ENCODE measurements at places on chromosomes 5 and 9.

DNA sequence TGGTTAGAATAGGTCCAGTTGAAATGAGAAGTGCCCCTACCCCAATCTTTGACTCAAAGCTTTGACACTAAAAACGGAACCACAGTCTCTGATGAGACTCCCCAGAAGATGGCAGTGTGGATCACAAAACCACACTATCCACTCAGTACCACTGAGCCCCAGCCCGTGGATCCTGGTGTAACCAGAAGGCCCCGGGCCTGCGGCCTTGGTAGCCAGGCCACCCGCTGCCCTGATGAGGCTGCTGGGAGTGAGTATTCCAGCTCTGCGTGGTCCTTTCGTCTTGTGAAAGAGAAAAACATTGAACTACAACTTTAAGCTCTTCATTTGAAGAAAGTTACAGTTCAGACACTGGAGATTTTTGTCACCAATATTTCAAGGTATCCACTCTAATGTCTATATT, 42.2 kb upstream of the FBP1 start:
- no peak for DNase-seq

DNA sequence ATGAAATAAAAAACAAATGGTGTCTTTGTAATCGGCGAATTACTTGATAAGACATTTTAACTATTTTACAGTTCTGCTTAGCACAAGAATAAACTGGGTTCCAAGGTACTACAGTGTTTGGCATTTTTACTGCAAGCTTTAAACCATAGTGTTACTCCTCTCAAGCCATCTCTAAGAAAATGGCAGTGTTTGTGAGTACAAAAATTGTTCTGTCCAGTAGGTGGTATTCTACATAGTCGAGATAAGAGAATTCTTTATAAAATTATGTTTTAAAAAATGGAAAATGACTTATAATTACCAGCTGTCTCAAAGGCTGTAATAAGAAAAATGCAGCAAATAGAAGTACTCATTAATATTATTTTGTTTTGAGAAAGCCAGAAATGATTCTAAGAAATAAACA, 3.2 kb downstream of the SMIM15 start:
- DNase-seq: no peak

- DNase-seq: peak; percentile 62
These were observed 66.6 kb downstream of the DEPDC1B start for GRCh38 chr5:60633341-60633740.

DNA sequence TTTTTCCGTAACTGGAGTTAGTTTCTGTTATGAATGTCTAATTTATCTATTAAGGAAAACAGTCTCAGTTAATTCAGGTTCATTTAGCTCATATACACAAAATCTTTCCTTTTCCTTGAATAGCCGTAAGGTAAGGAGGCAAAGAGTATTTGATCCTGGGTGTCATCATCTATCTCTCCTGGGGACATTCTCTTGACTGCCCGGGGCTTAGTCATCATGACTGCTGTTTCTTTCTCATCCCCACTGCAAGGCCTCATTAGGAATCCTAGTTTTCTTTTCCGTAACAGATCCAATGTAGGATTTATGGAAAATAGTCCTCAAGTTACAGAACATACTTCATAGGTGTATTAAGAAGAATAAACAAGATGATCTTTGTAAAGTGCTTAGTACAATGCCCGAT, 134.9 kb upstream of the CHD1 start:
- DNase-seq: no peak

DNA sequence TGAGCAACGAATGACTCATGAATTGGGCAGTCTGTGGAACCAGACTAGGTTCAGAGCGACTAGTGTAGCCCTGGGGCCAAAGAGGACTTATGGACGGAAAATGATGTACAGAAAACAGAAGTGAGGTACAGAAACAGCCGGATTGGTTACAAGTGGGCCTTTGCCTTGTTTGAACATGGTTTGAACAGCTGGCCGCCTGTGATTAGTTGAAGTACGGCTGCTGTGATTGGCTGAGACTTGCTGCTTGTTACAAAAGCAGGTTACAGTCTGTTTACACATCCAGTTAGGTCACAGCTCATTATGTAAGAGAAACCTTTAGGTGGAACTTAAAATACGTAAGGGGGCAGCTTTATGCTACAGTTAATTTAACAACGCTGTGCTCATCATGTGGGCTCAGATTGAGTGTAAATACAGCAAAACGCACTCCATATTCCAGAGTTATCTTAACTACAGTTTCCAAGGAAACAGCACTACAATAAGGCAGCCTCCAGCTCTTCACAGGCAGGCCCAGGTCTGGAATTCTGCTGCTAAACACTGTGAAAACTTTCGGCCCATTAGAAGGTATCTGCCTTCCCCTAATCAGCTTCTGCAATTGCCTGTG, 6.5 kb downstream of the AMACR start:
- no peak for DNase-seq

DNA sequence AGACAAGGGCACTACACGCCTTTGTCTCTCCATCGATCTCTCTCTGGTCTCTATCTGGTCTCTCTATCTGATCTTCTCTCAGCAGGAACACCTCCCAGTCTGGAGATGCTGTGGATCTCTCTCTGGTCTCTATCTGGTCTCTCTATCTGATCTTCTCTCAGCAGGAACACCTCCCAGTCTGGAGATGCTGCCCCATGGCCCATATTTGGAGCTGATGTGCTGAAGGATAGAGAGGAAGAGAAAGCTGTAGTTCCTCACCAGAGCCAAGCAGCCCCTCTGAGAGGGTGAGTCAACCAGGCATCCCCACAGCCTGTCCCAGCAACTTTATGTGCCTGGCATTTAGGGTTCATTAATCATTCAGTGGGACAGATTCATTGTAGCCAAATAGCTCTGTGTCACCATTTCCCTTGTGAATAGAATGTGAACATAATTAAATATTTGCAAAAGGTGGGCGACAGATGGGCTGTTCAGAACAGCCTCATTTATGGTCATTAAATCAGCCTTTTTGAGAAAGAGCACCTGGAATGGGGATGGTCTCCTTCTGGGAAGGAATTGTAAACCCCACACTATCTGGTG, 189.3 kb upstream of the MAST4 start:
- no peak for DNase-seq

- no peak for DNase-seq
These were observed 37.1 kb downstream of the PLPP1 start for GRCh38 chr5:55497712-55498111.

- no peak for DNase-seq
These were observed 166.9 kb upstream of the TRIM32 start for GRCh38 chr9:116520218-116520617.

DNA sequence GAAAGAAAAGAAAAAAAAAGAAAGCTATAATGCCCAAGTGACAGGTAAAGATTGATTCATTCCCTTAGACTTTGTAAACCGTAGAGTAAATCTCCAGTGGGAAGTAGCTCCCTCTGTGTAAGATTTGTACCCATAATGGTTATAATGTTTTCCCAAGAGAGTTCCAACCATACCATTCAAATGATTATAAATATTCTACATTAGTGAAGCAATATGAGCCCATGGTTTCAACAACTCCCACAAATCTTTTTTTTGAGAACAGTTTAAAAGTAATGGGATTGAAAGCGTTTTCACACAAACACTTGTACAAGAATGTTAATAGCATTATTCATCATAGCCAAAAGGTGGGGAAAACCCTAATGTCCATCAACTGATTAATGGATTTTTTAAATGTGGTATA, 58.0 kb downstream of the GRAMD2B start:
- no peak for DNase-seq

GRCh38 chr9:131870156-131870555, 130.3 kb upstream of the RAPGEF1 start:
- DNase-seq: no peak

- DNase-seq: no peak
These were observed 41.7 kb downstream of the TMEM161B start for GRCh38 chr5:88226881-88227450.

GRCh38 chr9:85053206-85053786, 383.8 kb downstream of the NTRK2 start:
- DNase-seq: no peak

- no peak for DNase-seq
These were observed 105.2 kb downstream of the RASEF start for GRCh38 chr9:82957529-82958379.

DNA sequence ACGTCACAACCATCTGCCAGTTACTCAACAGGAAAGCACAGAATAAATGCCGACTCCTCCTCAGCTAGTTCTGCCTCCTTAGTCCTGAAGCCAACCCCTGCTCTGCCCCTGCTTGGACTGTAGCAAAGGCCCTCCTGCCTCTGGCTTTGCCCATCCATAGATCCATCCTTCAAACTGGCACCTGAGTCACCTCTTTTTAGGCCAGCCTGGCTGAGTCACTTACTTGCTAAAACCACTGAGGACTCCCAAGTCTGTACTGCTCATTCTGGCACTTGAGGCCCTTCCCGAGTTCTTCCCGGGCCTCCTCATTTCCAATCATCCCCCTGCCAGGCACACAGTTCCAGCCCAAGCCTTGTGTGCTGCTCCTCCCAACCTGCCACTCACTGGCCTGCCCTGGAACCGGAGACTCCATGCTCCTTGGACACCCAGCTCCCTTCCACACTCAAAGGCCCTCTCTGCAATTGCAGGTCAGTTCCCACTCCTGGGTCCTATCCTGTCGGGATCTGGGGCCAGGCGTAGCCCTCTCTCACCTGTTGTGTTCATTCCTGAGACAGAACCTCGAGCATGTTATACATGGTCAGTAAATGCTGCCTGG, 220.1 kb downstream of the DAB2IP start:
- DNase-seq: no peak

GRCh38 chr5:1411099-1411498, 34.1 kb downstream of the SLC6A3 start:
- DNase-seq: no peak

DNA sequence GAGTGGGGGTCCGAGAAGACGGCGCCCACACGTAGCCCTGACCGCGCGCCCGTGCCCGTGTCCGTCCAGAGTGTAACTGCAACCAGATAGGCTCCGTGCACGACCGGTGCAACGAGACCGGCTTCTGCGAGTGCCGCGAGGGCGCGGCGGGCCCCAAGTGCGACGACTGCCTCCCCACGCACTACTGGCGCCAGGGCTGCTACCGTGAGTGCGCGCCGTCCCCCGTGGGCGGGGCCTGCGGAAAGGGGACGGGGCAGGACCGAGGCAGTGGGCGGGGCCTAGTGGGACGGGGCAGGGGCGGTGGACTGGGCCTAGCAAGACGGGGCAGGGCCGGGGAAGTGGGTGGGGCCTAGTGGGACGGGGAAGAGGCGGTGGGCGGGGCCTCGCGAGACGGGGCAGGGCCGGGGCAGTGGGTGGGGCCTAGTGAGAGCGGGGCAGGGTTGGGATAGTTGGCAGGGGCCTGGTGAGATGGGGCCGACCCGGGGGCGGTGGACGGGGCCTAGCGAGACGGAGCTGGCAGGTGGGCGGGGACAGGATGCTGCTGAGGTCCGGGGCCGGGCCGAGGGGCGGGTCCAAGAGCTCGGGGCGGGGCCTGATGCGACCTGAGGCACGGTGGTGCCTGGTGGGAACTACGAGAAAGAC, 79.1 kb downstream of the NTNG2 start:
- DNase-seq: peak; percentile 34

- no peak for DNase-seq
These were observed 334.9 kb upstream of the DAB2 start for GRCh38 chr5:39759701-39760100.

DNA sequence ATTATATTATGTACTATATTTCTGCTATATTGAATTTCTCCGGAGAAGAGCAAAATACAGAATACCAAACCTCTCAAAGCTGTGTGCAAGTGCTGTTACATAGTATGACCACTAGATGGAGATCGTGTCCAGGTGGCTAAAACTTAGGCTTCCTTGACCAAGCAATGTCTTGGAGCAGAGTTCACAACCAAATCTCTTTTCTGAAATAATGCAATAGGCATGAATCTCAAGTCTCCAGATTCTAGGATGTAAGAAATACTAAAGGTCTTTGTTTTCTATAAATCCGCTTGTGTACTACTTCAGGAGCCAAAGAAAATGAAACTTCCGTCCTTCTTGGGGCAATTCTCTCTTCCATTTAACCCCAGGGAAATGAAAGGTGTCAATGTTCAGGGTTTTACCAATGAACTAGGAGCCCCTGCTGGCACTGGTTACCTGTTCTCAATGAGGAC, 181.5 kb upstream of the RAI14 start:
- no peak for DNase-seq

GRCh38 chr5:150490296-150490669, 17.6 kb upstream of the NDST1 start:
- no peak for DNase-seq

GRCh38 chr9:16348531-16348930, 521.9 kb downstream of the BNC2 start:
- no peak for DNase-seq

DNA sequence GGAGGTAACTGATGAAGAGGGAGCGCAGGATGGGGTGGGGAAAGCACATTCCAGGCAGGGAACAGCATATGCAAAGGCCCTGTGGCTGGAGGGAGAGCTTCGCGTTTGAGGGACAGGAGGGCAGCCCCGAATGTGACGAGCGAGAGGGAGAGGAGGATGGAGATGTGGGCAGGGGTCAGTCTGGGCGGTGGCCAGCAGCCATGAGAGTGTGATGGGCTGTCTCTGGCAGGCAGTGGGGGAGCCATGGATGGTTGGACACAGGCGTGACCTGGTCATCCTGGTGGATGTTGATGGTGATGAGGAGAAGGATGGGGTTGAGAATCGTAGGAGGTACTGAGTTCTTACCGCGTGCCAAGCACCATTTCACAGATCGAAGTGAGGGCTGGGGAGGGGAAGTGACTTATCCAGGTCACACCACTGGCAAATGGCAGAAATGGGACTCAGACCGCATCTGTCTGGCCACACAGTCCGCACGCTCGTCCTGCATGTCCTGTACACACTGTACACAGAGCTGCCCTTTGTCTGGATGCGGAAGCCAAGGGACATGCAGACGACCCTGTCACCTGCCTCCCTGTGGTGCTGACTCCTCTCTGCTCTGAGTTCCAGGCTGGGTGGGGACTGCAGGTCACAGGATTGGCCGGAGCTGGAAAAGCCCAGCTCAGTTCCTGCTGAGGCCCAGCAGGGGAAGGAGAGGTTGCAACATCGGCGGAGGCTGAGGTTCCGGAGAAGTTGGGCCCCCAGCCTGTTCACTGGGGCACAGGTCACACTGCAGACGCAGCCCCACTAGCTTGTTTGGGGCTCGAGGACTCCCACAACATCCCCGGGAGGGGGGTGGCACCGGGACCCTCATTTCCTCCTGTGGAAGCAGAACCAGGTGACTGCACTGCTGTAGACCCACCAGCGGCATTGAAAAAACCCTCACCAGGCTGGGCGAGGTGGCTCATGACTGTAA, 165.6 kb upstream of the IER5L start:
- no peak for DNase-seq

DNA sequence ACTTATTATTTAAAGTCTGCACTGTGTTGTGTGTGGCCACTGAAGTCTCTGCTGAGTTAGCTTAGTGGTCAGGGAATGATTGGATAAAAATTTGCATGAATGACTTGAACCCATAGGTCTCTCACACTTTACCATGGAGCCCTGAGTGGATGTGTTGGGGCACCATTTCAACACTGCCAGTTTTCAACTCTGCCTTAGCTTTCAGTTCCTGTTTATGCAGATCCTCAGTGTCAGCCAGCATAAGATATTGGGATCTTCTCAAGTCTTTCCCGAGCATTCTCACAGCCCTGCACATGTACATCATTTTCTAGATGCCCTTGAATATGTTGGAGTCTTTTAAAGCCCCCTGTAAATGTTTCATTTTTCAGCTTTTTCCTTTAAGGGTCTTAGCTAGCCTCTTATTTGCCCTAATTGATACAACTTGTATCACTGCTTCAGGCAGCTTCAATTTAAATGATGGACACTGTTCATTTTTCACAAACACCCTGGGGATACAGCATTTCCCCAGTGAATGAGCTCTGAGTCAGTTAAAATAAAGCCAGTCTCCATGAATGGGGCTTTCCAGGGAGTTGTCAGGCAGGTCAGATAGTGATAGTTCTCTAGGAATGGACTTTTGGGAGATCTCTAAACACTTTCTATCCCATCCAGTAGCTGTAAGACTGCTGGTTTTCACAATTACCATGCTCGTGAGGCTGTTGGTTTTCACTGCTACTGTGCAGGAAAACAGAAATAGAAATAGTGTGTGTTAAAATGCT, 211.9 kb upstream of the PAPPA start:
- no peak for DNase-seq
